AG04449 (cell line): ENCODE measurements at places on chromosomes 4 and X.

- no peak for DNase-seq
These were observed 401.9 kb upstream of the NDST4 start for GRCh38 chr4:115515366-115515765.

DNA sequence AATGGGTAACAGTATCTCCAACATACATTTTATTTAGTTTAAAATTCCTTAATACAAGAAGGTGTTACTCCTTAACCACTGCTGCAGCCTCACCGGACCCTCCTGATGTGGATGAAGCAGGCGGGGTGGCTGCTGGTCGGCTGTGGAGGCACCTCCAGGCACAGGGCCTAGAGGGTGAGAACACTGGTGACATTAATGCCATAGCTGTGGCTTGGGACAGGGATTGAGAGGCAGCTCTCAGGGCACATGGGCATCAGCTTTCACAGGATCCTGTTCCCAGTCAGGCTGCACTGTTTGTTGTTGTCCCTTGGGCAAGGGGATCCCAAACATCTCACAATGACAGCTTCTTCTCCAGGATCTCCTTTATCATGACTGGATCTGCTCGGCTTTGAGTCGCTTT is 90.0 kb downstream of the GATB start:
- no peak for DNase-seq

DNA sequence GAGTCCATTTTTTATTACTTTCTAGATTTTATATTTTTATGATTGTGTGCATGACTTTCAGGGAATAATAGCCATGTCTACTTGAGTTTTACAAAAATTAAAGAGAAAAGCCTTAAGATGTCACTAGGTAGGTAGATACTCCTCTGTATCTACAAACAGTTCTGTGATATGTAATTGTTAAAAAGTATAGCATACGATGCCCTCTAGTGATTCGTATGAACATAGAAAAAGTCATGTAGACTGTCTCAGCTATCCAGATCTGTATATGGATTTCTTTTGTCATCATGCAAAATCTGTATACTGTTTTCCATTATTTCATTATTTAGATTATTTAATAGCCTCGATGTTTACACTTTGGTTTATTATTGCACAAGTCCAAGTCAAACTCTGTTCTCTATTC is 856.6 kb downstream of the CENPC start:
- no peak for DNase-seq

- DNase-seq, result no peak
These were observed 254.5 kb upstream of the RPS6KA3 start for GRCh38 chrX:20521222-20521621.

DNA sequence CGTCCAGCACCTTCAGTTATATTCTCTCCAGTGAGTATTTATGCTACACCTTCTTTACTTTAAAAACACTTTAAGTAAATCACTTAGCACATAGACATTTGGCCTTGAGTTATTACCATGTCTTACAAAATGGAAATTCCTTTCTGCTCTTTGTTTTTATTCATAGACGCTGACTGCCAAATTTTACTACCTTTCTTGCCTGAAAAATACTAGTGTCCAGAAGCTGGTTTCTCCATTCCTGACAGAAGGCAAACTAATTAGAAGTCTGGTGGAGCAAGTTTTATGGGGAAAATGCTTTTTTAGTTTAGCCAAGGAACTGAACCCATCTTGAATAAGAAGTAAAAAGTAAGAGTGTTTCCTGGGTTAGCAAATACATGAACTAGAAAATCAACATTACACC is 65.5 kb downstream of the SPATA18 start:
- DNase-seq, result no peak

GRCh38 chr4:15577508-15577907 is 77.6 kb downstream of the FBXL5 start:
- peak; percentile 49 for DNase-seq

DNA sequence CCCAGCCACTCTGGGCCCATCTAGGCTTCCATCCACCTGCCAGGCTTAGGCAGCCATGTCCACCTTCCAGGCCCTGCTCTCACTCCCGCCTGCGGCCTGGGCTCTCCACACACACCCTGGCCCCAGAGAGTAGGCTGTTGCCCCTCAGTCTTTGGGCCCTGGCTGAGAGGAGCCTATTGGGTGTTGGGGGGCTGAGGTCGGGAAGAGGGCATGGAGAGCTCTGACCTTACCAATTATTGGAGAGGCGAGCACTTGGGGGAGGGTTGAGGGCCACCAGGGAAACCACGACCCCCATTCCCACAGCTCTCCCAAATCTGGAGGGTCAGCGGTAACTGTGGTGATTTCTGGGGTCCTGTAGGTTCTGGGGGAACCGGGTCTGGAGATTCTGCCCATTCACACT is 38.2 kb downstream of the HTRA3 start:
- DNase-seq, result no peak

- no peak for DNase-seq
These were observed 28.9 kb downstream of the CPLX1 start for GRCh38 chr4:797066-797465.

DNA sequence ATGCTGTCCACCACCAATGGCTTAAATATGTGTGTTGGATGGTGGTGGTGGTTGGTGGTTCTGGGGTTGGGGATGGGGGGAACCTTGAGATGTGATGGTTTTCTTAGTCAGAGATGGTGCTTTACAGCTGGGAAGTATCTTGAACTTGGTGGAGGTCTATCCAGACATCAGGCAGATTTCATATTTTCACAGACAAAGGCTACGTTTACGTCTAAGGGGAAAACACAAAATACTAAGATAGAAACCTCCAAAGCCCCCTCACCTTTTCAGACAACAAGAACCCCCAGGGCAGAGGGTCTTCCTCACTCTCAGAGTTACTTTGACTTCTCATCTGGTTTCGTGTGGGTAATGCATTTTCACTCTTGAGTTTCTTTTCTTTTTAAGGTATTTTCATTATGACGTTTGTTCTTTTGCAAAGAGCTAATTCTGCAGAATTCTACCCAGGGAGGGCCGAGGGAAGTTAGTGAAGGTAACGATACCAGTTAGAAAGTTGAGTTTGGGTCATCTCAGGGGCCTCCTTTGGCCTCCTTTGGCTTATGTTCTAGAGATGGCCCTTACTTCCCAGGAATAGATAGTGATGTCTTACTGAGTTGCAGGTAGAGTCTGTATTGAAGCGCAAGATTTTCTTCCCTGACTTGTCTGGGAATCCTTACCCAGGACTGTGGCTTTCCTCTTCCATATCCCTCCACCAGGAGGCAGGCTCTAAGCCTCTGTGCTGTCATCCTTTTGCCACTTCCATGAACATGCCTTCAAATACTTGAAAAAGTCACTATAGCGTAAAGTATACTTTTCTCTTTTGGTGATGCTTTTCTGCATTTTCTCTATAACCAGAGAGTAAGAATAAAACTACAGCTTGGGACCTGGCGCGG is 31.9 kb downstream of the RHOH start:
- no peak for DNase-seq

GRCh38 chr4:79603681-79604080 is 195.7 kb upstream of the GK2 start:
- no peak for DNase-seq

DNA sequence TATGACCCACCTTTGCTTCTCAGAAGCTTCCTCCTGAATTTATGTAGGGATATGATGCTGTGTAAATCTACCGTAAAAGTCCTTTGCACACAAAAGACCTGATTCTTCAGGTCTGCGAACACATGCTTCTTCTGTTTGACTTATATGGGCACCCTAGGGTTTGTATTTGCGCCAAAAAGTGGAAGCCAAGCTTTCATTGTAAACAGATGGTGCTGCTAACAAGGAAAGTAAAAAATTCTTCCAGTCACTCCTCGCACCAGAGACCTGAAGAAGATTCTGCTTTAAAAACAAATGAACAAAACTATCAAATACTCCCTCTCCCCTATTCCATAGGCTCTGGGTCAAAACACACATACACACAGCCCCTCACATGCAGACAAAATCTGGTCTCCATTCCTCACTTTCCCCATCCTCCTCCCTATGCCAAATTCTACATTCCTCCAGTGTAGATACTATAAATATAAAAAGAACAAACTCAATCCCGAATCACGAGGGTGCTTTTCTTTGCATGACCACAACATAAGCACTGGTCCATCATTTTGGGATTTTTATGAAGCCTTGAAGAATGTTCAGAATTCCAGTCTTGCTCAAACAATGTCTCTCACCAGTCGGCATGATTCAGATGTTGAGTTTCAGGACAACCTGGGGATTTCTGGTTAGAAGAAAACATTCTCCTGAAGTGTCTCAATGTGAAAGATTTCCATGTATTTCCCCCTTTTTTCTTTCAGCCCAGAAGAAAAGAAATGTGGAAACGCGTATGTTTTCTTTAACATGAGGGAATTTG is 125.1 kb downstream of the PALLD start:
- DNase-seq, result peak; percentile 73

GRCh38 chrX:151896734-151897474 is 15.8 kb upstream of the MAGEA4 start:
- peak; percentile 17 for DNase-seq

GRCh38 chrX:132618810-132619209 is 130.0 kb upstream of the MBNL3 start:
- no peak for DNase-seq

GRCh38 chr4:10096978-10097335 is 19.6 kb downstream of the WDR1 start:
- DNase-seq, result no peak

DNA sequence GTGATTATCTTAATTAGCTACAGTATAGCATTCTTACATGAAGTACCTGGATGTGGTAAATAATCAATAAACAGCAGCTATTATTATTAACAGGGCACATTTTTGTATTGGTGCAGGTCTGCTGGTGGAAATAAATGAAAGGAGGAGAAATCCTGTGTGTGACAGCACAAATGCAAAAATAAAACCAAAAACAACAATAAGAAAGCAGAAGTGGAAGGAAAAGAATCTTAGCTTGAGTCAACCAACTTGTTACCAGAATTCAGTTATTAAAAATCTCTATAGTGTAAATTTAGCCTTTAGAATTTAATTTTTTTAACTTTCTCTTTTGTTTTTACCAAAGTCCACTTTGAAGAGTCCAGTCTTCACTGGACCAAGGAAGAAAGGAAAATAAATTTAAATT is 63.1 kb upstream of the LSM6 start:
- no peak for DNase-seq
